ENCODE measurements at places on chromosomes 2 and 18. TPM values are rescaled to one million over a fixed set of nuclear protein-coding genes. Genes with fewer than 3 reads are reported as not detected.

- no peak for ATAC-seq
These were observed 820.6 kb upstream of the PIK3C3 start for GRCh38 chr18:41134426-41134825.

DES gene
- not detected for total RNA-seq

CERKL gene
- 5.4 TPM for total RNA-seq

EPAS1 gene
- total RNA-seq: 0.36 TPM

HIBCH gene
- 18.5 TPM for total RNA-seq

GRCh38 chr2:28387082-28387960, 5.3 kb upstream of the FOSL2 start:
- ATAC-seq: no peak

DNA sequence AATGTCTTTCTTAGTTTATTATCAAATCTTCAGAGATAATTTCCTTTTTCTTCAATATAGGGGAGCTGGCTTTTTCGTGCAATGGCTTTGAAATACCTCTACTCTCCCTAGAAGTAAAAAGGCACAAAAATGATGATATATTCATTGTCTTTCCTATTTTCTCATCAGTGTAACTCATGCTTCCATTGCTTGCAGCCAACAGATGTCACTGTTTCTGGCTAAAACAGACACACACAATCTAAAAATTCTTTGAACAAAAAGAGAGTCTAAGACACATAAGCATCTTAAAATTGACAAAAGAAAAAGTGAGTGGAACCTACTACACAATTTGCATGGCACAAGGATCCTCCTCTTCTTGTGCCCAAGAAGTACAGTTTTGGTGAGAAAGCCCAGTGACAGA, 448.7 kb upstream of the VRK2 start:
- ATAC-seq: no peak

CPLX4 gene
- not detected for total RNA-seq

GRCh38 chr2:32095671-32096070, 32.3 kb downstream of the SPAST start:
- no peak for ATAC-seq

AGXT gene
- 0.51 TPM for total RNA-seq

CDH19 gene
- 0.24 TPM for total RNA-seq

DNA sequence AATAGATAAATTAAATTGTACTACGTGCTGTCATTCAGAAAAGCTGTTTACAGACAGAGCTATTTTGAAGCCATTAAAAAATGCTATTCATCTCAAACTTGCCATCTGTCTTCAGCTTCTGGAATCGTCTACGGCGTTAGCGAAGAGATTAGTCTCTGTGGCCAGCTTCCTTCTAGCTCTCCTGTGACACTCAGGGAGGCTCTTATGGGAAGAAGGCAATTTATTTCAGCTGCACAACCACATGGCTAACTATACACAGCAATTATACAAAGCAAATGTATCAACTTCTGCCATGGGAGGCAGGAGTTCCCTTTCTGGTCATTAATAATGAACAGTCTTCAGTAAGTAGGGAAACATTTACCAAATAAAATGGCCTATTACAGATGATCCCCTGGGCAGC, 6.3 kb downstream of the CTAGE1 start:
- no peak for ATAC-seq

ASB18 gene
- total RNA-seq: 0.32 TPM

VSNL1 gene
- total RNA-seq: 1.5 TPM

HRH4 gene
- 0.28 TPM for total RNA-seq

DNA sequence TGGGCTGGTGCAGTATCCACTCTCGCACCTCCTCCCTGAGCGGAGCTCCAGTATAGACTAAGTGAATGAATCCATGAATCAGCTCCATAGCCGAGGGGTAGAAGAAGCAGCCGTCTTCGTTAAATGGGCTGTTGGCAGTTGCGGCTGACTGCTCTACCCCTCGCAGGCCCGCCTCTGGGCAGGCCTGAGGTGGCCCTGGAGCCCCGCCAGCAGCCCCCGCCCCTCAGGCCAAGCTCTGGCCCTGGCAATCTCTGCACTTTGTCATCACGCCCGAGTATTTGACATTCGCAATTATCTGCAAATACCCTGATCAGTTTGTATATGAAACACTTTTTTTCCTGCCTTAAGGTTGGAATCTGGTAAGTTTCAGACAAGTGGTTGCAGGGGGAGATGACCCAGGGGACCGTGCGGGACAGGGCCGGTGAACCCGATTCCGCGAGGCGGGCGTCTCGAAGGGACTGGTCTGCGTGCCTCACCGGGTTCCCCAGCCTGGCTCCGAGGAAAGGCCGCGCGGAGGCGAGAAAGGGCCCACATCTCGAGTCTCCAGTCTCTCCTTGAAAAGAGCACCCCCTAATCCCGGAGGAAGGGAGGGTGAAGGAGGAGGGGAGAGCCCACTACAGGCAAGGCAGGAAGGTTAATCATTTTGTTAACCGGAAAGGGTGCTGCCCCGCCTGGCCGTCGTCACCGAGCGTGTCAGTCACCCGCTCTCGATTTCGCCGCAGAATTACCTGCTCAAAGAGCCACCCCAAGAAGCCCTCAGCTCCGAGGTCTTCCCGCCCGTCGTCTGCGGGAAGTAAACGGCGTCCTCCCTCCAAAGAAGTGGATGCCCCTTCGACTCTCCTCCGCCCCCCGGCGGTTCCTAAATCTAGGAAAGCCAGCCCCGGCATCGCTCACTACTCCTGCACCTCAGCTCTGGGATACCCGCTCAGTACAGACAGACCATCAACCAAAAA, 11.1 kb upstream of the SATB2 start:
- no peak for ATAC-seq

DNA sequence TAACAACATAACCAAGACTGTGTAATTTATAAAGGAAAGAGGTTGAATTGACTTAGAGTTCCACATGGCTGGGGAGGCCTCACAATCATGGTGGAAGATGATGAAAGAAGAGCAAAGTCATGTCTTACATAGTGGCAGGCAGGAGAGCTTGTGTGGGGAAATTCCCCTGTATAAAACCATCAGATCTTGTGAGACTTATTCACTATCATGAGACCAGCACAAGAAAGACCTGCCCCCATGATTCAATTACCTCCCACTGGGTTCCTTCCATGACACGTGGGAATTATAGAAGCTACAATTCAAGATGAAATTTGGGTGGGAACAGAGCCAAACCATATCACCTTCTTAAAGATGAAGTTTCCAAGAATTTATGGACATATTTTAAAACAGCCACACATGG, 2.5 kb upstream of the IL36RN start:
- no peak for ATAC-seq

GRCh38 chr2:127421116-127421800, 3.0 kb downstream of the PROC start:
- ATAC-seq: no peak

GRCh38 chr2:112798979-112799975, 15.0 kb upstream of the IL1A start:
- no peak for ATAC-seq

- ATAC-seq: no peak
These were observed 969.1 kb upstream of the CDH2 start for GRCh38 chr18:29146068-29146467.

- ATAC-seq: peak; percentile 100
These were observed 139.5 kb upstream of the LRATD1 start for GRCh38 chr2:14492920-14493503.

DNA sequence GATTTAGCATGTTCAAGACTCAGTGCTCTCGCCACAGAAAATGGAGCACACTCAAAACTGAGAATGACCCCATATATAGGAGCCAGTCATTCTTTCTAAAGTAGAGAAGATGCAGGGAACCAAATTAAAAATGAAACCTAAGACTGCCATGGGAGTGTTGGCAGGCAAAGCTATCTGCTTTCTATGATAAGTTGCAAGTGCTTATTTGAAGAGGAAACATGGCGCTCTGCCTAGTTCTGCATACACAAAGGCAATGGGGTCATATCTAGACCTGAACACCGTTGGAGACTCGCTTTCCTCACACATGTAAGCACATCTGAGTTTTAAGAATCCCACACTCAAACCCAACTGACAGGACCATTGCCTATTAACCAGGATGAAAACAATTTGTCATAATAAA, 292.5 kb downstream of the ALK start:
- ATAC-seq: no peak

- ATAC-seq: no peak
These were observed 98.7 kb downstream of the COPS8 start for GRCh38 chr2:237184192-237184918.

HAAO gene
- 2.2 TPM for total RNA-seq

GRCh38 chr2:54336977-54337255, 80.9 kb upstream of the TSPYL6 start:
- ATAC-seq: peak; percentile 27

GRCh38 chr18:13175754-13176210, 42.8 kb upstream of the LDLRAD4 start:
- ATAC-seq: no peak

DNA sequence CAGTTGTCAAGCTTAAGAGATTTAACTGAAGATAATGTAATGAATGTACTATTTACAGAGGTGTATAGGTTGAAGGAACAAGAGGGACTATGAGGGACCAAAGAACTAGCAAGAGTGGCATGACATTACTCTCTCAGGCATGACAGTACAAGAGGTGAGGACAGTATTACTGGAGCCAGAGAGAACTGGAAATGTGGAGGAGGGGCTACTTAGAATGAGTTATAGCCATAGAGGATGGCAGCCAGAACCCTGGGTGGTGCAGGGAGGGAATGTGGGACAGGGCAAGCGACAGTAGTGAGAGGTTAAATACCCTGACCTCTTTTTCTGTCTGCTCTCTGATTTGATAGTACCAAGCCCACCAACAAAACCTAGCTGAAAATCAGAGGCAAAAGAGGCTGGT, 122.6 kb upstream of the UGP2 start:
- ATAC-seq: no peak

GRCh38 chr2:117755768-117756167, 58.7 kb upstream of the DDX18 start:
- ATAC-seq: no peak

C2orf66 gene
- total RNA-seq: 0.14 TPM

- peak; percentile 75 for ATAC-seq
These were observed 79.2 kb downstream of the LAMA1 start for GRCh38 chr18:7038330-7038851.

DNA sequence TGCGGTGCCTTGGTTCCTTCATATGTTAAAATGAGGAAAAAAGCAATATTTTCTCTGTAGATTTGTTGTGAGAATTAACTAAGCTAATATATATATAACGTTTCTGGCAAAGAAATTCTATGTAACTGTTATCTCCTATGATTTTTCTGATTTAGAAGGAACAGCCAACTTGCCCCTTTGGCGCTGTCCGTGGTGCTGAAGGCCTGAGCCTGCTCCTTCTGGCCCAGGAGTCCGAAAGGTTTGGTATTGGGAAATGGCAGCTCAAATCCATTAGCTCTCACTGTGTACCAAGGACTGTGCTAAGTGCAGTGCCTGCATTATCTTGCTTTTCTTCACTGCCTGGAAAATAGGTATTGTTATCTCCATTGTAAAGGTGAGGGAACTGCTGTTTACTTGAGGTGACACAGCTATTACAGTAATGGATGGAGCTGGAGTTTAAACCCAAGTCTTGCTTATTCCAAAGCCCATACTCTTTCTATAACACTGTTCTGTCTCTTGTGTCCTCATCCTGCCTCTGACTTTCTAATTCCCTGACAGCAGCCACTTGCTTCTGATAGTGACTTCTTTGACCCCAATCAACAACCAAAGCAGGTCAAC, 52.2 kb downstream of the C1QL2 start:
- ATAC-seq: no peak

PROM2 gene
- 2.0 TPM for total RNA-seq

DNA sequence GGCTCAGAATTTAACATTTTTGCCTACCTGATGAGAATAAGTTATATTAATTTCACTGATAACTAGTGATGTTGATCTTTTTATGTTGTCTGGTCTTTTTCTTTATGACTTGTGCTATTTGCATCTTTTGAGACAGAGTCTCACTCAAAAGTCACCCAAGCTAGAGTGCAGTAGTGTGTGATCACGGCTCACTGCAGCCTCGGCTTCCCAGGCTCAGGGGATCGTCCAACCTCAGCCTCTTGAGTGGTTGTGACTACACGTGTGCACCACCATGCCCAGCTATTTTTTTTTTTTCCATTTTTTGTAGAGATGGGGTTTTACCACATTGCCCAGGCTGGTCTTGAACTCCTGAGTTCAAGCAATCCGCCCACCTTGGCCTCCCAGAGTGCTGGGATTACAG, 7.5 kb downstream of the SMCHD1 start:
- ATAC-seq: no peak

DNA sequence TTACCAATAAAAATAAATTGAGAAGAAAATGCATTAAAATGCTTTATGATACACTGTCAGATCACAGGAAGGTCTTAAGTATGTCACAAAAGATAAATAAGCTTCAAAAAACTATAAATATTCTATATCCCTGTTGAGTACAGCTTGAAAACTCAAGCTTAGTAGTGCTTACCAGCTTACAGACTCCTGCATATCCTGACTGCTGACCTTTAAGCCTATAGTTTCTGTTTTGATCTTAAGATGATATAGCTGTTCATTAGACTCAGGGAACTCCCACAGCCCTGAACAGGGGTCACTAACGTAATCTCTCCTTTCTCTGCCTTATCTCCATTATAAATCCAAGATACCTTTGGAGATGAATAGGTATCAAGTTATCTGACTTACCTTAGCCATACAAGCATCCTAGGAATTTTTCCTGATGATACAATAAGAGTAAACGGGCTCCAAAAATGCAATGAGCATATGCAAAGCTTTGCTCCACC, 93.7 kb upstream of the RBBP8 start:
- ATAC-seq: no peak

FN1 gene
- 641 TPM for total RNA-seq

GRCh38 chr2:101753720-101754490, 56.4 kb downstream of the MAP4K4 start:
- ATAC-seq: no peak

DNA sequence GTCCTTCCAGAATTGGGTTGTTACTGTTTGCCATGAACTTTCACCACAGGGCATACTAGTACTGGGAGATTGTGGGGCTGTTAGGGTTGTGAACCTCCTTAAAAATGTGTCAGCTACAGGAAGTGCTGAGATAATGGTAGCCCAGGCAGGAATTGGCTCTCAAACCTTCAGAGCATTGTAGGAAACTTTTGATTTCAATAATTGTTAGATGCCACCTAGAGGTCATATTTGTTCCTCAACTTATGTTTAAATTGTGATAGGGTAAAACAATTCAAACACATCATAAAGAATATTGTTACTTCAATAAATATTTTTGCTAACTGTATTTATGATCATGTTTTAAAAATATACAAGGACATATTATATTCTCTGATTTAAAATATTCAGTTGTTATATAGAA, 594.6 kb downstream of the ADCYAP1 start:
- ATAC-seq: no peak

DNA sequence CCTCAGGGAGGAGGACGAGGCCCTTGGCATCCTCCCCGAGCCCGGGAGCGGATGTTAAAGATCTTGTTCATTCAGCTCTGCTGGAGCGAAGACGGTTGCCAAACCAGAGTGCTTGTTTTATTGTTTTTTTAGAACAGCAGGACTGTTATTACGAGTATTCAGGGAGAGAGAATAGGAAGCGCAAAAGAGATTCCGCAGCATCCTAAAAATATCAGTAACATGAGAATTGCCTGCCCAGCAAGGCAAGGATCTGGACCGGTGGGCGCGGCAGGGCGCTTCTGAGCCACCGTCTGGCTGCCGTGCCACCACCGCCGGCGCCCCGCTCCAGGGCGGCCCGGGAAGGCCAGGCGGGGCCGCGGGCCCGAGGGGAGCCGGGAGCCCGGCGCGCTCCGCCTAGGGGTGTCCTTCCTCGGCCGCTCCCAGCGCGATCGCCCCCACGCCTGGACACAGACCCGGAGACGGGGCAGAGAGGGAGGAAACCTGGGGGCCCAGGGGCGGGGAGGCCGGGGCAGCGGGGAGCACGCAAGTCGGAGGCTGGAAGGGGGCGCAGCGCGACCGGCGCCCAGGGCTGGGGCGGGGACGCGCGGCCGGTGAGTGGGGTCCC, 843 bp downstream of the CYS1 start:
- no peak for ATAC-seq

- no peak for ATAC-seq
These were observed 61.6 kb upstream of the LINC00305 start for GRCh38 chr18:64210401-64210949.

ANKAR gene
- total RNA-seq: 3.7 TPM
